ENCODE measurements at places on chromosomes 5 and 9.

DNA sequence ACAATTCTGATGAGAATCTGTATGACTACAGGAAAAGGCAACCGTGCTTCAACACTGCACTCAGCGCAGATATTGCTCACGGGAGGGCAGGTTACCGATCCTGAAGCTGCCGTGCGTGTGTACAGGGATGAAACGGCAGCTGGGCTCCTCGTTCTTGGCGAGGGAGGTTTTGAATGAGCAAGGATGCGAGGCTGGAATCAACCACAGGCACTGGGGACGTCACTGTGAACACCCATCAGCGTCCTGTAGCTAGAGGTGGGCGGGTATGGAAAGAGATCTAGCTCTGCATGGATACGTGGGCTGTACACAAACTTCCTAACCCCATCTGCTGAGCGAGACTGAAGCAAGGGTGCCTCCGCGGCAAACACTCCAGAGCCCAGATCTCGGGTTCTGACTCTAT, 84.3 kb upstream of the COL5A1 start:
- no peak for DNase-seq

DNA sequence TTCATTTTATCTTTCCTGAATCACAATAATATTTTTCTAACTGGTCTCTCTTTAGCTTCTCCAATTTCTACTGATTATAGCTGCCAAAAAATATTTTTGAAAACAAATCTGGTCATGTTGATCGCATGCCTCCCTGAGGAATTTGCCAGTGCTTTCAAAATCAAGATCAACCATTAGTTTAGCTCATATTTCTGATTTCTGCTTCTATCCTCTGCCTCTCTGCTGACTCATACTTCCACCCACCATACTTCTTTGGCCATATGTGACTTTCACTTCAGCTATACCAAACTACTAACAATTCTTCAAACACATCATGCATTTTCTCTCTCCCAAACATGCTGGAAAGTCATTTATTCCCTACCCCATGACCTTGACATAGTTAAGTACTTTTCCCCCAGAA, 636.5 kb downstream of the TLE1 start:
- no peak for DNase-seq

DNA sequence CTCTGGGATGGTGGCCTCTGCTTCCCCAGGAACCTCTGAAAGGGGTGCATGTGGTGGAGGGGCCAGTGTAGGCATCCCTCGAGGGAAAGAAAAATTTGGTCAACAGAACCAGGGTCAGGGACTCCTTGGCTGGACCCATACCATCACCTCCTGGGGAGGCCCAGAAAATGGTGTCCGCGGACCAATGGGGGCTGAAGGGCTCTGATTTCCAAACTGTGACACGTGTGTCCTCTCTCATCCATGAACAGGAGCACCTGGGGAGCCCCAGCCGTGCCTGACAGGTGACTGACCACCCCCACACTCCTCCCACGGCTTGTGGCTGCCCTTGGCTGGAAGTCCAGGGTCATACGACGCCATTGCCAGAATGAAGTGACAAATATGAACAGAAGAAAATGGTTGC, 3.9 kb downstream of the FCN2 start:
- no peak for DNase-seq

DNA sequence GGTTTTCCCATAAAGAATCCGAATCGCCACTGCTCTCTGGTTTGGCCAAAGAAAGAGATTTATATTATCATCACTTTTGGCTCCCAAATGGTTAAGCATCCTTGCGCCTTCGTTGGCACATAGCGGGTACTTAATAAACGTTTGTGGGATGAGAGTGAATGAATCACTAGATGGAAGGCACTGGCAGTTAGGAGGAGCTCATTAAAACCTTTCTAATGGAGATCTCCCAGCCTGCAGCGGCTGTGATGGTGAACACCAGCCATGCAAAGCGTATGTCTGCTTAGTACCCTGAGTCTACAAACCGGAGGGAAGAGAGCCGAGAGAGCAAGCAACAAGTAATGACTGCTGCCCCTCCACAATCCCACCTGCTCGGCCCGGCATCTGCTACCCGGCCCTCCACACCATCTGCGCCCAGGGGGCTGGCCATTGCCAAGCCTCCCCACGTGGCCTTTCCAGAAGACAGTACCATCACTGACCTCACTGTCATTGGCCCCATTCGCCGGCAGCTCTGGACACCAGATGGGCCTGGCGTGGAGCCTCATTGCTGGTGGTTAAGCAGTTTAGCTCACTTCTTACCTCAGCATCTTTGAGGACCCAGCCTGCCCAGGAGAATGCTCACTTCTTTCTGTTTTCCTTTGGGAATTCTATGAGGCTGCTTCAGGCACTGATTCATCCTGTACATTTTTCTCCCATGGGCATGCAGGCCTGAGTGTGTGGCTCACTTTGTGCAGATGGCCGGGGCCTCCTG, 39.3 kb upstream of the ANKRD33B start:
- no peak for DNase-seq

DNA sequence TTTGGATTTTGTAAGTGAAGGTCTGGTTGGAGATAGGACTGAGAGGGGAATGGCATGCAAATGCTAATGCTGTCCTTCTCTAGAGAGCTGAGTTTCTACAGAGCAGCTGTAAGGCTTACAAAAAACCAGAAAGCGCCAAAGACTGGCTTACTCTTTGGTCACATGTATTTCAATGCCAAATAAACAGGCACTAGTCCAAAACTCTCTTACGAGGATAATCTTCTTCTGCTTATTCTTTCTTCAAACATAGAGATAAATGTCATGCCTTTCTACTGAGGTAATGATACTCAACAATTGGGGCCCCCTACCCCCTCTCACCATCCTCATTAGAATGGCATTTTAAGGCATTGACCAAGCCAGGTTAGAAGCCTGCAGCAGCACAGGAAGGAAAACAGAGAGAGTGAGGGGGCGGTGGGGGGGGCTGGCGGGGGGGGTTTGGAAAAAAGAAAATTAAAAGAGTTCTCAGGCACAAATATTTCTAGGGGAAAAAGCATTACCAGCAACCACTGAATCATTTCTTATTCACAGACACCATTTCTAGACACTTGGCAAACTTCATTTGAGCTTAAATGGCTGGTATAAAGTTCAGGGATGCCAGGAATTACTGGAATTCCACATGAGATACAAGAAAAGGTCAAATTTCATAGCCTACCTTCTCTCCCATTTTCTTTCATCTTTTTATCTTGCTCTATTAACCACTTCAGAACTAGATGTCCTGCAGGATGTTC, 34.0 kb downstream of the PUM3 start:
- DNase-seq, result peak; percentile 60

- no peak for DNase-seq
Measured at GRCh38 chr9:20364959-20365358, 257.3 kb downstream of the MLLT3 start.

DNA sequence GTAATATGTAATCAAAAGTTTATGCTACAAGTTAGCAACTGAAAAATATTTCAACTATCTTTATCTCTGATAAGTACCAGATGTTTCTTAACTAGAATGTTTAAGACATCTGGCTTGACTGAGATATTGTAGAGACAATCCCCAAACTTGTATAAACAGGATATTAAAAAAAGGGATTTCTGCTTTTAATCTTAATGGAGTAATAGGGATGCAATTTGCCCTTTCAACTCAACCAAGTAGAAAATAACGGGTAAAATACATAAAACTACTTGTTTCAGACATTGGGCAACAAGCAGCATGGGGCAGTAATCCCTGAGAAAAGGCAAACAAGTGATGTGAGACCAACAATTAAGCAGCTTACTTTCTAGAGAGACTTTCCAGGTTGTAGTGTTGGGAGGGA, 9.4 kb upstream of the ADAMTS12 start:
- no peak for DNase-seq

DNA sequence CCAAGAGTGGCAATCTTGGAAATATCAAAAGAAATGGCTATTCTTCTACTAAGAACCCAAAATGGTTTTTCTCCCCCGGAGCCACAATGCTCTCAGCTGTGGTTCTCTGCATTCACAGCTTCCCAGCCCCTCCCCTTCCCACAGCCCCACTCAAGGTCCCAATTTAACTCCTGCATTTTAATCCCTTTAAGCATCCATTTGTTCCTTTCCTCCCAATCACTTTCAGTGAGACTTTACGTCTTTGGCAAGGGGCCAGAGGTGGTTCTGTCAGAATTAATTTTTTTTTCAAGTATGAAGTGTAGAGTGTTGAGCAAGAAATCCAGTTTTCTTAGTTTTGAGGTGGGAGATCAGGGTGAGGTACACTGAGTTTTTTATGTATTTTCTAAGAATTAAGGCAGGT, 256.9 kb downstream of the GLIS3 start:
- DNase-seq, result no peak

DNA sequence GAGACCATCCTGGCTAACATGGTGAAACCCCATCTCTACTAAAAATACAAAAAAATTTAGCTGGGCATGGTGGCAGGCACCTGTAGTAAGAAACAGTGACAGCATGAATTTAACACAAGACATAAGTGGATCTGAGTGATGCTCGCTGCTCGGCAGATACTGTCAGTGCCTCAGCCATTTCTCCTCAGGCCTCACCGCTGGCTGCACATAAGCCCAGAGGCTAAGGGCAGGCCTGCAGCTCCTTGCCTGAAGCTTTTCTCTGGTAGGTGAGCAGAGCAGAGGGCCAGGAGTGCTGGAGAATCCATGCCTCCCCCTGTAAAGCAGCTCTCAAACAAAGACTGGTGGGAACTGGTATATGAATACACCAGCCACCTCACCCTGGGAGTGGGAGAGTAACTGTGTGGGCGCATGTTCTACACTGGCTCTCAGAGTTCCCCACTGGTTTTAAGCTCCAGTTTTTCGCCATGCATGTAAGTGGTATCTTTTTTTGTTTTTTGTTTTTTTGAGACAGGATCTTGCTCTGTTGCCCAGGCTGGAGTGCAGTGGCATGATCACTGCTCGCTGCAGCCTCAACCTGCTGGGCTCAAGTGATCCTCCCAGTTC, 10.3 kb upstream of the CD72 start:
- DNase-seq, result no peak

DNA sequence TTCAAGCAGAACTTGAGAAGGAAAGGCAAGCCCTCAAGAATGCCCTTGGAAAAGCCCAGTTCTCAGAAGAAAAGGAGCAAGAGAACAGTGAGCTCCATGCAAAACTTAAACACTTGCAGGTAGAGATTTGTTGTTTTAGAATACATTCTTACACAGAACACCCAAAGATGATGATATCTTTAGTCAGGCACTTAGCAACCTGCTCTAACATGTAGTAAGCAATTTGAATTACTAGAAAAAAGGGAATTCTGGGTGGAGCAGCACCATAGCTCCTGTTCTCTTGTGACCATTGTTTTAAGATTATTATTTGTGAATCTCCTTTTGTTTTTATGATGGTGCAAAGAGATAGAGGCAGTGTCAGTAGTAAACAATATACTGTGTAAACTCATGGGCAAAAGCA, 63.1 kb downstream of the RAB14 start:
- no peak for DNase-seq

DNA sequence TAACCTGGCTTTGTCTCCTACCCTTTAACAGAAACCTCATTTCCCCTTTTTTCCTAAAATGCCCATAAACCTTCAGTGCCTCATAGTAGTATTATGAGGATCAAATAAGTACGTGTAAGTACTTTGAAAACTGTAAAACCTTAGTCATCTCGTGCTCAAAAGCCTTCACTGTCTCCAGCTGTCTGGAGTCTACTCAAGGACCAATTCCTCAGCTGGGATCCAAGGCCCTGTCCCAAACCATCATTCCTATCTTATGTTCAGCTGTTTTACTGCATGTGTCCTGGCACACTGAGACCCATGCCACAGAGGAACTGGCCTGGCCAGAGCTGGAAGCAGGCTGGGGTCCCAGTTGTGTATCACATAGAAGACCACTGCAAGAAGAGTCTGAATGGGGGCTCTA, 15.9 kb downstream of the ADAMTSL1 start:
- DNase-seq, result no peak

DNA sequence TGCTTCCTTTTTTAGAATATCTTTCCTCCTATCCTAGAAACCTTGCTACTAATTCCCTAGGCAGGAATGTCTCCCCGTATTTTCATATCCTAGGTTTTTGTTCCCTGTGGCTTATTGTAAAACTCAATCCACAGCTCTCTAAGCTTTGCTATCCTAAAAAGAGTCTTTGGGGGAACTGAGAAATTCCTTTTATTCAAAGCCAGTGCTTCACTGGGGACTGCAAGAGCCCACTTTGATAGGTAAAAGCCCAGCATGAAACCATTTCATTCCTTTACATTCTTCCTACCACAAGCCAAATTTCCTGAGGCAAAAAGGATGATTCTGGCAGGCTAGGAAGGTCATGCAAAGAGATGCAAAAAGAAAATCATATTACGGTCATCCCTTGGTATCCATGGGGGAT, 5.8 kb upstream of the HACD4 start:
- DNase-seq, result no peak
